Stimulated activated CD8-positive, alpha-beta memory T cell treated with anti-CD3 and anti-CD28 coated beads, Interleukin-4, amount 100 ng/mL, for 4 hours (primary cell): ENCODE measurements at places on chromosomes 6 and 20.

DNA sequence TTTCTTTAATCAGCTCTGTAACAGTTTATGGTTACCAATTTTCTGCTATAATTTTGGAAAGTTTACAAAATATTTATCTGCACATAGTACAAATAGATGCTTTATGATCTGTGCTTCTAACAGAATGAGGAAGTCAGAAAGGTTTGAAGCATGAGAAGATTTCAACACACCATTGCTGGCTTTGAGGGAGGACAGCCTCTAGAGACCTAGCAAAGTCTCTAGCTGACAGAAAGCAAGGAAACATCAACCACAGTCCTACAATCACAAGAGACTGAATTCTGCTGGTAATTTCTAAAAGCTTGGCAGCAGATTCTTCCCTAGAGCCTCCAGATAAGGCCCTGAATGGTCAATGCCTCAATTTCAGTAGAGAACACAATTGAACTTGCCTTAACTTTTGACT, 750.8 kb upstream of the SLC35B3 start:
- DNase-seq, result no peak

DNA sequence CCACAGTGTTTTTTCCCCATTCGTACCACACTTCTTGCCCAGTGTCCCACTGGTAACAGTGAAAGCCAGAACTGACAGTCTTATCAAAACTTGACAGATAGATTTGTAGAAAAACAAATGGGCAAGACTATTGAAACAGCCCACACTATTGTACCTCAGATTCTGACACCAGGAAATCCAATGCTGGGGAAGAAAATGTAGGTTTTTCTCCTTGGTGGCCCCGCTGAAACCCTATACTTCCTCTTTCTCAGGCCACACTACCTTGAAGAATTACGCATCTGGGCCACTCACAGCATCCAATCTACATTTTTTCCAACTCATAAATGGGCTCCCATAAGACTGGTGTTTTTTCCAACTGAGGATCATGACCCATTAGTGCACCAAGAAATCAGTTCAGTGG, 90.9 kb upstream of the HDDC2 start:
- no peak for DNase-seq

GRCh38 chr6:99560668-99561067, 7.8 kb downstream of the CCNC start:
- no peak for DNase-seq

DNA sequence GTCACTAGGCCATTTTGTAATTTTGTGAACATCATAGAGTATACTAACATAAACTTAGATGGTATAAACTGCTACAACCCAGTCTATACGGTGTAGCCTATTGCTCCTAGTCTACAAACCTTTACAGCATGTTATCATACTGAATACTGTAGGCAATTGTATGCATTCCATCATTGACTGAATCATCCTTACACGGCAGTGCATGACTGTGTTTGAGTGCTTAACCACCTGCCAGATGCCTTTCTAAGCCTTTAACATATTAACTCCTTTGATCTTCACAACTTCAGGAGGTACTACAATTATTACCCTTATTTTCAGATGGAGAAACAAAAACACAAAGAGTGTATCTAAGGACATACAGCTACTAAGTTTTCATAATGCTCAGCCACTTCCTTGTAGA, 14.0 kb downstream of the DPPA5 start:
- DNase-seq, result no peak

GRCh38 chr6:137265561-137266308, 46.5 kb upstream of the IFNGR1 start:
- DNase-seq, result no peak

DNA sequence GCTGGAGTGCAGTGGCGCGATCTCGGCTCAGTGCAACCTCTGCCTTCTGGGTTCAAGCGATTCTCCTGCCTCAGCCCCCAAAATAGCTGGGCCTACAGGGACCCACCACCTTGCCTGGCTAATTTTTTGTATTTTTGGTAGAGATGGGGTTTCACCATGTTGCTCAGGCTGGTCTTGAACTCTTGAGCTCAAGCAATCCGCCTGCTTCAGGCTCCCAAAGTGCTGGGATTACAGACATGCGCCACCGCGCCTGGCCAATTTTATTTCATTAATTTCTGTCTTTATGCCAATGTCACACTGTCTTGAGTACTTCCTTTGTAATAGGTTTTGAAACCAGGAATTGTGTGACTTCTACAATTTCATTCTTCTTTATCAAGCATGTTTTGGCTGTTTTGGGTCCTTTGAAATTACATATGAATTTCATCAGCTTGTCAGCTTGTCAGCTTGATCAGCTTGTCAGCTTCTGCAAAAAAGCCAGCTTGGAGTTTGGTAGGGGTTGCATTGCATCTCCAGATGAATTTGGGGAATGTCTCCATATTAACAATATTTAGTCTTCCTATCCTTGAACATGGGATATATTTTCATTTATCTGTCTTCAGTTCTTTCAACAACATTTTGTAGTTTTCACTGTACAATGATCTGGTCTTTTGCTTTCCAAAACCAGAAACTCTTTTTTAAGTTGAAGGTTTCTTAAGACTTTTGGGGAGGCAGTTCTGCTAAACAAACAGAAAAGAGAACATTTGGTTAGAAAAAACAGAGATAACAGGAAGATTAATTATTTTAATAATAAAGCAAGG, 20.8 kb downstream of the ZFAND3 start:
- no peak for DNase-seq

GRCh38 chr6:109342506-109342905, 39.8 kb downstream of the CD164 start:
- no peak for DNase-seq

DNA sequence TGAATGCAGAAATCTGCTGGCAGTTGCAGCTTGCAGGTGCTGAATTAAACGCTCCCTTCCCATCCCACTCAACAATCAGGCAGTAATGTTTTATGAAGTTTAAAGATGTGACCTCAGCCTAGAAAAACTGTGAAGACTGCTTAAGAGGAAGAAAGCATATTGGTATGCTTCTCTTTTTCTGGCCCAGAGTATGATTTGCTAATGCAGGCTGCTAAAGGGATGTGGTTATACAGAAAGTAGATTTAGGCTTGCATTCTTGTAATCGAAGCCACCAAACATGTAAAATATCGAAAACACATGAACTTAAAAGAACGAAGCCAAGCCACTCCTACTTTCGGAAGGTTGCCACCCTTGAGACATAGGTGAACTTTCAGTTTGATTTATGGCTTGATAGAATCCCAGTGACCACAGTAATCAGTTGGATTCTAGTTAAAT, 40.7 kb downstream of the MAP3K5 start:
- no peak for DNase-seq

GRCh38 chr20:14384416-14385175, 47.2 kb upstream of the FLRT3 start:
- DNase-seq, result no peak

GRCh38 chr6:43105538-43106222, 29.6 kb downstream of the PTK7 start:
- DNase-seq, result no peak
